ENCODE measurements at places on chromosomes 2 and 18.
A peak's percentile ranks its signal among the peaks of the same experiment; 100 is the strongest.

GRCh38 chr2:157158111-157158510 lies 99.4 kb upstream of the GALNT5 start:
- DNase-seq = no peak

DNA sequence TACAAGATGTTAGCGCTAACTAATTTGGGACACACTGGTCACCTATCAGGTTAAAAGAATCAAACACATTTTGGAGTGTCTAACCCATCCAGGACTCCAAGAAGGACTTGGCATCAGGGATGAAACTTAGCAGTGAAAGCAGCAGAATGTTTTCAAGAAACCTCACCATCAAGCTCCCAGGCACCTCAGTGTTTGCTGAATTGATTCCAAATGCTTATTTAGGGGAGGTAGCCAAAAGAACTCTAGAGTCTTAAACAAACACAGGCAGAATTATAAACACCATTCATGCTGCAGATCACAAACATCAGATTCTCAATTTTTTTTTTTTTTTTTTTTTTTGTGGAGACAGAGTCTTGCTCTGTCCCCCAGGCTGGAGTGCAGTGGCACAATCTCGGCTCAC lies 122.8 kb upstream of the UXS1 start:
- no peak for DNase-seq

DNA sequence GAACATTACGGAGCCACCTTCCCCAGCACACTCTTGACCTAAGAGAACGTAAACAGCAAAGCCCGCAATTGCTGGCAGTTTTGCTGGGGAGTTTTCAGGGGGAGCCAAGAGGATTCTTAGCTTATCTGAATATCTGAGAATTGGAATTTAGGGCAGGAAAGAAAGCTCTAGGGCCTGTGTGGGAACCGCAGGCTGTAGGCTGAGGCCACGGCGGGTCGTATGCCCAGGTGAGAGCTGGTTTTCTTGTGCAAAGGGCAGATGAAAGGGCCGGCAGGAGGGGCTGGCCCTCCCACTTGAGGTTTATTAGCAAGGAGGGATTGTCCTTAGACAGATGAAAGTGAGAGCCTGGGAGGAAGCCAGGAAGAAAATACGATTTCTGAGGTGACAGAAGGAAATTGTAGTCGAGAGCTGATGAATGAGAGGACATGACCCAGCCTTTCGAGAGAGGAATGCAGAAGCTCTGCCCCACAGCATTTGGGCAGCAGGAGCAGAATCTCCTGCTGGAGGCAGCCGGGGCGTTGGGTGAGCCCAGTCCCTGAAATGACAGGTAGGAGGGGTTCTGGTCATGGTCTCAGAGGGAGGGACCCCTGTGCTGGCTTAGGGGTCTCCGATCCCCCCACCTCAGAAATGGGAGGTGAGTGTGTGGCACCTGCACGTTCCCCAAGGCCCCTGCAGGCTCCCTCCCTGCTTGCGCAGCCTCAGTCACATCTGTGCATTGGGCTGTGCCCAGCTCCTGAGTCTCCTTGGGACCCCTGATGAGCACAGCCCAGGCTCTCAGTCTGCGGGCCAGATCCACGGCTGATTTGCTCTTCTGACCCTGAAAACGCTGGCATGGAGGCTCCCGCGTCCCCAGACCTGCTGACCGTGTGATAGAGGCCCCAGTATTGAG lies 61.1 kb downstream of the CABLES1 start:
- no peak for DNase-seq

DNA sequence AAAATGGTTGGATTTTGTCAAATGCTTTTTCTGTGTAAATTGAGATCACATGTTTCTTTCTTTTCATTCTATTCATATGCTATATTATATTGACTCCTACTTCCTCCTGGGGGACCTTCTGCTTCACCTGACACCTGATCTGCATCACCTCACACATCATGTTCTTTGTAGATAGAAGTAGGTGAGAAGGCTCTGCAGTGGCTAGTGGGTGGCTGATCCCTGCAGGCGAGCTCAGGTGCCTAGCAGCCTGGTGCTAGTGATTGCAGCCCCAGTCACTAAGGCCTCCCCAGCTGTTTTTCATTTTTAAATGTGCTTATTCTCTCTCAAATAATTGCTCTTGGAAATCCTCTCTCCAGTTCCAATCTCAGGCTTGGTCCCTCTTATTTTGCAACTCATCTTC lies 33.6 kb downstream of the MC4R start:
- no peak for DNase-seq

DNA sequence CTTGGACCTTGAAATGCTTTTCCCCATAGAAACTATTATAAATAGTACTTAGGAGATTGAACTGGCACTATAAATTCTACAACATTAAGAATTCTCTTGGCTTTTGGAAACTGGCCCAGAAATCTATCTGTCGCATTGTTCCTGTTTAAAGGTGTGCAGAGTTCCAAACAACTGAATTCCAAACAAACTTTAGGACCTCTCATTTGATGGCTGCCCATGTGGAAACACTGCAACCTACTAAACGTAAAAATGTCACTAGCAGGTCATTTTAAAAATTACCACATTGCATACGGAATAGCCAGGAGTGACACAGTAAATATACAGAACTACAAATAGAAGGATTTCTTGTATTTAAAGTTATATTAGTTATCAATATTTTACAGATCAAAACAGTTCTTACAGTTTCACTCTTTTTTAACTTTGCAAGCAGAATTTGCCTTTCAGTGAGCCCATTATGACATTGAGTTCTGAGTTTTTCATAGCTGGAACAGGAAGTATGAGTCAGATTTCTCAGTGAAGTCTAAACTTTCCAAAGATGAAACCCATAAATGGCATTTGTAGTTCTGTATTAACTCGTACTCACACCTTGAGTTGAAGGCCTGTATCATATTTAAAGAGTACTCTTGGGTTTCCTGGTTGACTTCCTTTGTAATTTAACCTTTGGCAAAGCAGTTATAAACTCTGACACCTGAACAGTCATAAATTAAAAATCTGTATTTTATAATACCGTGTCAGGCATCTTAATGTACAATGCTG lies 142.3 kb upstream of the BOD1L2 start:
- peak; percentile 6 for DNase-seq

DNA sequence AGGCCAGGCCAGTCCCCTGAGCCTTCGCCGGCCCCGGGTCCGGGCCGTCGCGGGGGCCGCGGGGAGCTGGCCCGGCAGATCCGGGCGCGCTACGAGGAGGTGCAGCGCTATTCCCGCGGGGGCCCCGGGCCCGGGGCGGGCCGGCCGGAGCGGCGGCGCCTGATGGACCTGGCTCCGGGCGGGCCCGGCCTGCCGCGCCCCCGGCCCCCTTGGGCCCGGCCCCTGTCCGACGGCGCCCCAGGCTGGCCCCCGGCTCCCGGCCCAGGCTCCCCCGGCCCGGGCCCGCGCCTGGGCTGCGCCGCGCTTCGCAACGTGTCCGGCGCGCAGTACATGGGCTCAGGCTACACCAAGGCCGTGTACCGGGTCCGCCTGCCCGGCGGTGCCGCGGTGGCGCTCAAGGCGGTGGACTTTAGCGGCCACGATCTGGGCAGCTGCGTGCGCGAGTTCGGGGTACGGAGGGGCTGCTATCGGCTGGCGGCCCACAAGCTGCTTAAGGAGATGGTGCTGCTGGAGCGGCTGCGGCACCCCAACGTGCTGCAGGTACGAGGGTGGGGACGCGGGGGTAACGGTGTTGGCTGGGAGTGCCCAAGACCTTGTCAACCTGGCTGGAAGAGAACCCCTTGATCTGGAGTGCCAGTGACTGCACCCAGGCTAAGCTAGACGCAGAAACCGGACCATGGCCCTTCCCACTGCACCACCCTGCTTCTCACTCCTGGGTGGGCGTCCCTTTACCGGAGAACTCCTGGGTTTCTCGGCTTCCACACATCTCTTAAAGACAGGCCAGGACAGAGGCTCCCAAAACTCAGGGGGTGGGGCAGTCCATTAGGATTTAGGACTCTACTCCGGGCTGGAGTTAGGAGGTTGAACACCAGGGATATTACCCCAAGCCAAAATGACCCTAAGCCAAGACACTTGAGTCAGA lies 739 bp downstream of the PKDCC start:
- DNase-seq = no peak

GRCh38 chr18:78558948-78559347 lies 420.7 kb upstream of the SALL3 start:
- no peak for DNase-seq

DNA sequence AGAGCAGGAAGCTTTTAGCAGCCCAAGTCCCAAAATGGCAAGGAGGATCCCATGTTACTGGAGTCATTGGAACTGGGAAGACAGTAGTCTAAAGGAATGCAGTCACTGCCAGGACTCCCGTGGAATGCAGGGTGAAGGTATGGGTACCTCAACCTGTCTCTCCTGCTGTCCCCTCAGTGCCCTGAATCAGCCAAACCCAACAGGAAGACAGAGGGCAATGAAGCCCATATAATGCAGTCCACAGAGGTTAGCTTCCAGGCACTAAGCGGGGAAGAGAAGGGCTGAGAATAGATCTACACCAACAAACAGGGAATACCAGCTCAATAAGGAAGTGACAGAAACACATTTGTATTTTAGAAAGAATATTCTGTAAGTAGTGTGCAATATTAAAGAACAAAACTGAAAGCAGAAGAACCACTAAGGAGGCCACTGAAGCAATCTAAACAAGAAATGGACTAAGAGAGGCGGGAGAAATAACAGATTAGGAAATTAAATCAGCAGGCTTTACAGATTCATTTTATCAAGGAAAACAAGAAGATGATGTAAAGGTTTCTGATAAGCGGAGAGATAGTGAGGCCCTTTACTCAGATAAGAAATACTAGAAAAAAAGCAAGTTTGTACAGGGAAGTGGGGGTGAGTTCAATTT lies 8.3 kb downstream of the NEMP2 start:
- DNase-seq = no peak

DNA sequence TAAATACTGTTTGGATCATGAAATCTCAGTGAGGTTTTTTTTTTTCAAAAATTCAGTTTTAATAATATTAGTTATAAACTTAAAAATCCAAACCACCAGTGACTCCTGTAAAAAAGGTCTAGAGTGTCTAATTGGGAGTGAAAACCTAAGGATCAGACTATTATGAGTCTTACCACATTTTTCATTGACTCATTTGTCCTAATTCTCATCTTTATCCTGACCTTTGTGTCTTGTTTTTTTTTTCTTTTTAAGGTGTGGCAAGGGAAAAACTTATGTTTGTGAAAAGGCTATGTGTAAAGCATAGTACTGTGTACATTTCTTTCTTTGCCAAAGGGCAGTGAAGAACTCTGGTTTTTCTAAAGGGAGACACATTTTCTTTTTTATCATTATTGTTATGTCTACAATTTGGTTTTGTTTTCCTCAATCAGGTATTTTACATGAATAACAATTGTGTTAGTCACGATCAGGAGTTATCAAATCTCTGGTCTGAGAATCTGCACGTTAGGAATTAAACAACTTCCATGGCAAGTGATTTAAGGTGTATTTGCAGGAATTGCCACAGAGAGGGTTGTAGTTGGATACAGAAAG lies 52.6 kb downstream of the RHBDD1 start:
- DNase-seq = no peak

DNA sequence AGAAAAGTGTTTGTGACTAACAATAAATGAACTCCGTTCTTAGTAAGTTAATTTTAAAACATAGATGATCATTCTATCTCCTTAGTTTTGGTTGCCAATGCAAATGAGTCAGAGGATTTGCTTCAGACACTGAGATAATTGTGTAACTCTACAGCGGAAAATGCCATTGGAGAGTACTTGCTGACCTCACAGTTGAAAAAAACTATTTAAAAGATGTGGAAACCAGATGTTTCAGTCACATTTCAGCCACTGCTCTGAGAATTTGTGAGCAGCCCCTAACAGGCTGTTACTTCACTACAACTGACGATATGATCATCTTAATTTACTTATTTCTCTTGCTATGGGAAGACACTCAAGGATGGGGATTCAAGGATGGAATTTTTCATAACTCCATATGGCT lies at the start of gene TNFAIP6:
TNFAIP6 (plus strand) TSS at position 234 of the 400 bp plus-strand sequence; CDS start at position 309, 75 bp downstream.
- DNase-seq = no peak

DNA sequence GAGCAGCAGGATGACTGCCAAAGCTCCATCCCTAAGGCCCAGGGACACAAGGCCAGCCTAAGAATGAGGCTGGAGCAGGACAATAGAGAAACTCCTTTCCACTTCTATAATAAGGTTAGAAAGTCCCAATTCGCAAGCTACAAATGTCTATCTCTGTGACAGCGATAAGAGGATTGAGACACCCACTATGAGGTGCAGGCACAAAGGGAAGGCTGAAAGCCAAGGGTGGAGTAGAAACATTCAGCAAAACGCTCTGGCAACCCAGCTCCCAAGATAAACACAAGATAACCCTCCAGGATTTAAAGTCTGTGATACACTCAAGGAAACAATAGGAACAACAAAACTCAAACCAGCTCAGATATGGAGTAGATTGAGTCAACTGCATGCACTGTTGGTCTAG lies 418.0 kb upstream of the UBE2E3 start:
- no peak for DNase-seq

DNA sequence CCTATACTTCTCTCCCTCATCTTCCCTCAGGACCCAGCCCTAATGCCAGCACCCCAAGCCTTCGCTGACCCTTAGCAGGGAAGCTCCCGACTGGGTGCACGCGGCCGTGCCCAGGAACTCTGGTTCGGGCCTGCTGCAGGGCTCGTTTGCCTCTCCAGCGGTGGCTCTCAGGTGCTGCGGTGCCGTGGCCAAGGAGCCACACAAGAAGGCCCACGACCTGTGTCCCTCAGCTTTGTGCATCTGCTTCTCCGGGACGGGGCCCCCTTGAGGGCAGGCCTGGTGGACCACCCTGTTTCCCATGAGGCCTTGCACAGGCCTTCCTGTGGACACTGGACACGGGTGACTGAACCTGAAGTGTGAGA lies 17.7 kb downstream of the BOK start:
- no peak for DNase-seq

GRCh38 chr18:63073481-63073880 lies 246.1 kb downstream of the BCL2 start:
- DNase-seq = no peak

GRCh38 chr2:62042944-62043343 lies 137.5 kb downstream of the COMMD1 start:
- DNase-seq = no peak

DNA sequence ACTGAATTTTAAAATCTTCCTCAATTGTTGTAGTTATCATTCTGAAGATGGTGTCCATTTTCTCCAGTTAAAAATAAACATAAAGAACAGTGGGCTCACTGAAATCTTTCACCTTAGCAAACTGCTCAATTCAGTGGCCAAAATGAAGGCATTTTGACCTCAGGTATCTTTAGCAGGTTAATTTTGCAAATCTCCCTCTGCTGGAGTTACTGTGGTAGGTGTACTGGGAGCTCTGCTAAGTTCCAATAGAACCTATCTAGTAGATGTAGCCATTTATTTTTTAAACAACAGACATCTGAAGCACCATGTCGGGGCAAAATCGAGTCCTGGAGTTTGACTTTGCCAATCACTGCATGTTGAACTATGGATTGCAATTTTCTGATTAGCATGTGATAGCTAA lies 177.1 kb downstream of the IRS1 start:
- no peak for DNase-seq

DNA sequence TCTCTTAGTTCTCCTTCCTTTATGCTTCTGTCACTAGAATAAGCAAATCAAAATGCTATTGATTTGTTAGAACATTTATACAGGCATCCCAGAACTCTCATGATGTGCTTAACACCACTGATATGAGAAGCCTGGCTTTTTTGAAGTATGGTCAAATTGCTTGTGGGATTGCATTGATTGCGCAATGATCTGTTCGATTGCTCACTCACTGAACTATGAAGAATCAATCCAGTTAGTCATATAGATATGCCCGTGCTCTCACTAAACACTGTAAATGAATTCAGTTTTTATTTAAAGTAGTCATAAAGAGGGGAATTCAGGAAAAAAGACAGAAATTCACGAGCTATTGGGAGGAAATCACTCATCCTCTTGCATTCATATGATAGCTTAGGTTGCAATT lies 1237.8 kb downstream of the SUCLG1 start:
- no peak for DNase-seq

- no peak for DNase-seq
Observed at GRCh38 chr2:61288070-61288841, 126.3 kb downstream of the C2orf74 start.

Data from CD4-positive, alpha-beta T cell treated with Interleukin-6 at 100 ng/mL for 8 hours (primary cell).